ENCODE measurements at places on chromosomes 3 and 15.

DNA sequence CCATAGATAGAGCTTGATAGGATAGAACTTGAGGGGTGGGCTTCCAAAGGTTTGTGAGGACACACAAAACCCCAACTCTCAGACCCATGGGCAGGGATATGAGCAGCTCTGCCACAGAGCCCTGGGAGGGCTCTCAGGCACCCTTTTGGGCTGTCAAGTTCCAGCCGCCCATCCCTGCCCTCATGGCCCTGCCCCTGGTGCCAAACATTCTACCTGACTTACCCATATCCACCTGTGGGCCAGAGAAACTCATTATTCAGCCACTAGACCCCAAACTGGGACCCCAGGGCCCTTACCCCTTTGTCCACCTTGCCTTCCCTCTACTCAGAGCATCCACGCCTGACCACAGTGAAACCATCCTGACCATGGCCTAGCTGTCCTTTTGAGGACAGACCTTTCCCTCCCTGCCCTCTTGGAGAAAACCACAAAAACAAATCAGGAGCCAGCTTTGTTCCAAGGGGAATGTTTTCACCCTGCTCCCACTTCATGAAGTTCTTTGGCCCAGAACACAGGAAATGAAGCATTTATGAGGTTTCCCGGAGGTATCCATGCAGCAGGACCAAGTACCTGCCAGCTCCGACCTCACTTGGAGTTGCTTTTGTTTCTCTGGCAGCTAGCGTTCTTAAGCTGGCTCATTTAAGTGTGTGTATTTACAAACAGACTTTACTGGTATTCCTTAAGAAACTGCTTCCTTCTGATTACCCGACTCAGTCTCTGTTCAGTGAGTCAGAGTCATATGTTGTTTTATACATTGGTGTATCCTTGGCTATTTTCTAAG is 34.2 kb upstream of the GALNT15 start:
- peak; percentile 53 for DNase-seq

GRCh38 chr15:78449220-78449999 is 11.4 kb downstream of the IREB2 start:
- DNase-seq: no peak

DNA sequence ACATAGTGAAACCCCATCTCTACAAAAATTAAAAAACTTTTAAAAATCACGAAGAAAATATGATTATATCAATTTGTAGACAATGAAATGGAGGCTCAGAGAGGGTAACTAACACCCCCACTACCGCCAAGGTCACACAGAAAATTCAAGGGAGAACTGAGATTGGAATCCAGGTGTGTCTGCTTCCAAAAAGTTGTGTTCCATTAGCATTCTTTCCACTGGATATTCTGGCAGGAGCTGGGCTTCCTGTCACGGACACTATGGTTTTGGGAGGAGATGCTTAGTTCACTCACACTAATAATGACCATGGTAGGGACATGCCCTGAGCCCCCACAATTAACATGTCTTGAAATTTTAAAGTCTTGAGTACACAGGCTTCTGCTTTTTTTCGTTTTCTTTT is 28.8 kb downstream of the CTSH start:
- DNase-seq: no peak

- no peak for DNase-seq
These were observed 18.5 kb downstream of the PAQR9 start for GRCh38 chr3:142945023-142945422.

GRCh38 chr3:127585813-127586413 is 4.6 kb downstream of the TPRA1 start:
- no peak for DNase-seq

- DNase-seq: no peak
These were observed 418.5 kb downstream of the NSUN3 start for GRCh38 chr3:94481226-94481898.

- no peak for DNase-seq
These were observed 70.3 kb downstream of the TAMM41 start for GRCh38 chr3:11776346-11776745.

GRCh38 chr3:69443457-69443920 is 57.6 kb upstream of the FRMD4B start:
- DNase-seq: no peak

DNA sequence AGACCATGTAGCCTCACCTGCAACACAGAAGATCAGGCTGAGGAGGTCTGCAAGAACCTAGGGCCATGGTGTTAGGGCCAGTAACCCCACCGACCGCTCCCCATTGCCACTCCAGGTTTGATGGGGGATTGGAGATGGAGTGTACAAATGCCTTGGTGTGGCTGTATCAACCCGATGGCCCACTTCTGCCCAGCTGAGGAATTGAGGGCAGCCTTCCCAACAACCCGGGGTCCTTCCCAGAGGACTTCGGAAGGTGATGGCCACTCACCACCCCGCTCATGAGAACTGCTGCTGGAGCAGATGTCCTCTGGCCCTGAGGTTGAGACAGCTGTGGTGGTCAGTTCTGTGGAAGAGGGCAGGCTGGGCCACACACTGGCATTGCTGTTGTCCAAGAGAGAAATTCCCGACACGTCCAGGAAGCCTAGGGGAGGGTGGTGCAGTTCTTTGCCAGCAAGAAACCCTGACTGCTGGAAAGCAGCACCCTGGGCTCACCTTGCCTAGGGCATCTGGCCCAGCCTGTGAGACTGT is 8.9 kb downstream of the GORASP1 start:
- no peak for DNase-seq

GRCh38 chr15:68553994-68554720 is 24.6 kb upstream of the CORO2B start:
- peak; percentile 23 for DNase-seq

- no peak for DNase-seq
These were observed 28.6 kb upstream of the PLXNA1 start for GRCh38 chr3:126954141-126954842.

GRCh38 chr15:94456226-94456625 is 224.9 kb downstream of the MCTP2 start:
- no peak for DNase-seq

DNA sequence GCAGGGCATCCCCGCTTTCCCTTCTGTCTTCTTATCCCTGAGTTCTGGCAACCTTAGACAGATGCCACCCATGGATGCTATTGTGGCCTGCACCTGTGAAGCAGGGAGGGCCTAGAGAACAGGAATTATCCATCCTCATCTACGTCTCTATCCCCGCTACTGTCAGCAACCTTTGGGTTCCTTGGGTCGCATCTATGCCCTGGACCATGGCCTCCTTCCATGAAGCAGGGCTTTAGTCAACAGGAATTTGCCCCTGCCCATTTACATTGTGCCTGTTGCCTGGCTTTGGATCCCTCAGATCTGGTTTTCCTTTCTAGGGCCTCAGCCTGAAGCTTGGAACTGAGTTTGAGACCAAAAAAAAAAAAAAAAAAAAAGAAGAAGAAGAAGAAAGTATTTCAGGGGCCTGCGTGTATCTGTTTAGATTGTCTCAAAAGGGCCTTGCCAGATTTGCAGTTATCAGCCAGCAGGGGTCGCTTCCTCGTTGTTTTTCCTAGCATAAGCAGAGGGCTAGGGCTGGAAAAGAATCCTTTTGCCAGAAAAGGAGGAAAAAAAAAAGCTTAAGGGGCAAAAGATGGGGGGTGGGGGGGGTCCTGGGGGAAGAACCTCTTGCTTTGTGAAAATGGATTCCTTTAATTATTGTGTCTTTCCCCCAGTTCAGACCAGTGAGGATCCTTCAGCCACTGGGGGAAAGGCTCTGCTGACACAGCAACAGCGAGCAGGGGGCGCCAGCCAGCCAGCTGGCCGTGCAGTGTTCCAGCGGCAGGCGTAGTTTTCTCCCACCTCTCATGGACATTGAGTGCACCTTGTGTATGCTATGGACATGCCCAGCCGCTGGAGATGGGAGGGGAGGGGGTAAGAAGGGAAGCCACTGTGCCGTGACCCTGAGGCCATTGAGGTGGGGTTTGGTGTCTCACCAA is 65.7 kb upstream of the ALDH1L1 start:
- peak; percentile 82 for DNase-seq

GRCh38 chr3:127018306-127018828 is 35.5 kb downstream of the PLXNA1 start:
- DNase-seq: no peak

GRCh38 chr15:68500363-68501258 is 68.6 kb upstream of the ITGA11 start:
- no peak for DNase-seq

DNA sequence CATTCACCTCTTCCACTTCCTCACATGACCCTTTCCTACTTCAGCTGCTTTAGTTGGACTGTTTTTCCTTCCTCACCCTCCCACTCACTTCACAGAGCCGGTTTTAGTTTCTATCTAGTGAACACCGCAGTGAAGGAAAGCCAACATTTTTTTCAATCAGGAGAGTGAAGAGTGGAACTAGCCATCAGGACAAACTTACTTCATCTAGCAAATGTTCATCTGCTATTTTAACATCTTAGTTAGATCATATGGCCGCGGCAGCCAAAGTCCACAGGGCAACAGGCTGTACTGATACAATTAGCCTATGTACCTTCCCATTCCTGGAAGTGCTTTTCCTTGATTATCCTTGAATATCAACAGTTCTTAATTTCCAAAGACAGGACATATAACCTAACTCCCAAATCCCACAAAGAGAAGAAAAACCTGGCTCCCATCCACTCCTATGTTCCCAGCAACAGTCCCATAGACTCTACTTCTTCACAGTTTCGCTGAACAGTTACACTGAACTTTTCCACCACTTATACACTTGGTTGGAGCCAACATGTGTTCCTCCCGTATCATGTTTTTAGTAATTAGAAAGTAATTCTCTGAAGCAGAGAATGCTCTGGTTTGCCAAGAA is 456.2 kb upstream of the THBS1 start:
- DNase-seq: no peak

GRCh38 chr15:77497942-77498361 is 77.3 kb downstream of the HMG20A start:
- DNase-seq: peak; percentile 58

DNA sequence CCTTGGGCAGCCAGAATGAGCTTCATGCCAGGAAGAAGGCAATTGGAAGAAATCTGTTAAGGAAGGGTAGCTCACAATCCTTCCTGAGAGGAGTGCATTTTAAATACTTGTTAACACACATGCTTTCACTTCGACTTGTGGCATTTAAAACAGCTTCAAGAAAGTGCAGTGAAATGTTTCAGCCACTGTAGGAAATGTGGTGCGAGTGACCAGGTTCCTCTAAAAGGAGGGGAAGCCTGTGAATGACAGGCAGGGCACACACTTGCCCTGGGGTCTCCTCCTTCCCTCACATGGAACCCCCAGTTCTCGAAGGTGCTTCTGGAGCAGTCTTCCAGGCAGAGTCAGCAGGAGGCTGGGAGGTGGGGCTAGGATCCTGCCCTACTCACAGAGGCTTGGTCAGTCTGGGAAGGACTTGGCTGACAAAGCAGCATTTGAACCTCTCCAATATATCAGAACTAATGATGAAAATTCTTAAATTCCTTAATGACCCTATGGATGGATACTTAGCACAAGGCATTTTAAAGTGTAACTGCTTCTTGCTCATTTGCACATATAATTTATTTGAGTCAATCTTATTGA is 358.6 kb downstream of the CHST2 start:
- no peak for DNase-seq
